Stimulated activated CD4-positive, alpha-beta T cell treated with anti-CD3 and anti-CD28 coated beads, Interleukin-1b, Interleukin-23, amount 100 ng/mL, for 24 hours (primary cell): ENCODE measurements at places on chromosomes 4 and X.

- no peak for DNase-seq
Observed at GRCh38 chrX:119186194-119186593, 49.9 kb upstream of the PGRMC1 start.

- no peak for DNase-seq
Observed at GRCh38 chr4:78902298-78902697, 36.9 kb downstream of the PAQR3 start.

GRCh38 chrX:39875834-39876628 lies 221.7 kb downstream of the BCOR start:
- no peak for DNase-seq

DNA sequence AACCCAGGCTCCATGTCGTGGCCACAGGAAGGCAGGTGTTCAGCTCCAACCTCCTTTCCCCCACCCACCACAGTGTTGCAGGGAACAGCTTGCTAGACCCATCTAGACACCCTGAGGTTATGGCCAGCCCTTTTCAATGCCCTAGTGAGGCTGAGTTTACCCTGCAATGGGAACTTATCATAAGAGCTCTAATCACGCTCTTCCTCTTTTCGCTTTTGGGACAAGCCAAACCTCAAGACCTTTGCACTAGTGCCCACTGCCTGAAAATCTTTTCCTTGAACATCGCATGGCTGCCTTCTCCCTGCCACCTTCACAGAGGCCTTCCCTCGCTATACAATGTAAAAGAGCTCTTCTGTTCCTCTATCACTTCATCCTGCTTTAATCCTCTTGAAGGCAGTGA lies 2.4 kb upstream of the FGFBP2 start:
- DNase-seq = no peak

GRCh38 chr4:1047106-1047975 lies 35.9 kb downstream of the FGFRL1 start:
- DNase-seq = no peak
